GM03348 (cell line): ENCODE measurements at places on chromosomes 6 and 20.

DNA sequence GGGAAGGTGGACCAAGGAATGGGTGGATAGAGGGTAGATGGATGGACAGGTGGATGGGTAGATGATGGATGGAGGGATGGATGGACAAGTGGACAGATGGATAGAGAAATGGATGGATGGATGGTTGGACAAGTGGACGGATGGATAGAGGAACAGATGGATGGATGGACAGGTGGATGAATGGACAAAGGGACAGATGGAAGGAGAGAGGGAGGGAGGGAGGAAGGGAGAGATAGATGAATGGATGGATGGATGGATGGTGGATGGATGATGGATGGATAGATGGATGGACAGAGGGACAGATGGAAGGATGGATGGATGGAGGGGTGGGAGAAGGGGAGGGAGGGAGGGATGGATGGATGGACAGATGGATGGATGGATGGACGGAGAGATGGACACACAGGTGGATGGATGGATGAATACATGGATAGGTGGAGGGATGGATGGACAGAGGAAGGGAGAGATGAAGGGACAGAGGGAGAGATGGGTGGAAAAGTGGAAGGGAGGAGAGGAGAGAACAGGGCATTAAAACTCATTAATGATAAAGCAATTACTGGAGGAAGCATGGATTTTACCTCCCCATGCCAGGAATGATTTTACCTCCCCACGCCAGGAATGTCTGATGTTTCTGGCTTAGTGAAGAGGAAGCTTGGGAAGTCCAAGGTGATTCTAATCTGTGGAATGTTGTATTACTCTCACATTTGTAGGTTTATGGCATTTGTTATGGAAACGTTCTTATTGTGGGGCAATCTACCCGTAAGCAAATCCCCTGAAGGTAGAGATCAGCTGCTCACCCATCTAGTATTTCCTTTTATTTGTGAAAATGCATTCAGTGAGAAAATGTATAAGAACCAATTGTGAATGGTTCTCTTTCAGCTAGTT lies 383.3 kb downstream of the TAF4 start:
- DNase-seq, result no peak

GRCh38 chr6:15417811-15418210 lies 171.9 kb downstream of the JARID2 start:
- peak; percentile 17 for DNase-seq

DNA sequence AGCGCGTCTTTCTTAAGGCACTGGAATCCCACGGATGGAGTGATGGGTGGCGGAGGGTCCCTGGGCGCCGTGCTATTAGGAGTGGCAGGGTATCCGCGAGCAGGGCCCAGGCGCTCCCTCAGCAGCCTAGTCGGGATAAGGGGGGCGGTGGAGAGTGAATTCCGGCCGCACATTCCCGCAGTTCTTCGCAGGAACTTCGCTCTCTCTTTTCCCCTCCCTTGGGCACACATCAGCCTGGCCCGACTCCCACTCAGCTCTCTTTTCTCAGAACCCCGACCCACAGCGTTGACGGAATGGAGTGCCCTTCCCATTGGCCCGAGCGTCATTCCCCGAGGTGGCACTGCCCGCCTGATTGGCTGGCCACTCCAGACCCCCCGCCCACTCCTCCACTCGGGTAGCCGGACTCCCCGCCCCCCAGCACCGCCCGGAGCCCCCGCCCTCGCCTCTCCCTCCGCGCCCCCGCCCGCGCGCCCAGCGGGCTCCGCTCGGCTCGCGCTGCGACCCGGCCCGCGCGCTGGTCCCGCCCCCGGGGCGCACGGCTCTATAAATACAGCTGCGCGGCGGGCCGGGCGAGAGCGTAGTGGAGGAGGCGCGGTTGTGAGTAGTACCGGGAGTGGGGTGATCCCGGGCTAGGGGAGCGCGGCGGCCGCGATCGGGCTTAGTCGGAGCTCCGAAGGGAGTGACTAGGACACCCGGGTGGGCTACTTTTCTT lies at the start of gene ID4:
Gene ID4 (plus strand): TSS at position 572 of the 712 bp plus-strand sequence. CDS start 385 bp downstream, outside the sequence.
- DNase-seq, result peak; percentile 99

DNA sequence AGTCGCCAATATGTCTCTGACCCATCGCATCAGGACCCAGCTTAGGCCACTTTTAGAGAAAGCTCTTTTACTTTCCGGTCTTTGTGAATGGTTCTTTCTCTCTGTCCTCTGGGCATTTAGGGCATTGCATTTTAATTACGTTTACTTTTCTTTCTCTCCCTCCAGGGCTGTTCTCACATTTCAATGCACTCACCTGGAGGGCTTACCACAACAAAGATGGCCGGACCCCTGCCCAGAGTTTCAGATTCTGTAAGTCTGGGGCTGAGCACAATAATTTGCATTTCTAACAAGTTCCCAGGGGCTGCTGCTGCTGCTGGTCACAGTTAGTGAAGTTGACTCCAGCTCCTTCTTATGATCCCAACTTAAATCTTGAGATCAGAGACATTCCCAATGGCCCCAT lies 3.0 kb downstream of the ANKRD66 start:
- DNase-seq, result no peak

DNA sequence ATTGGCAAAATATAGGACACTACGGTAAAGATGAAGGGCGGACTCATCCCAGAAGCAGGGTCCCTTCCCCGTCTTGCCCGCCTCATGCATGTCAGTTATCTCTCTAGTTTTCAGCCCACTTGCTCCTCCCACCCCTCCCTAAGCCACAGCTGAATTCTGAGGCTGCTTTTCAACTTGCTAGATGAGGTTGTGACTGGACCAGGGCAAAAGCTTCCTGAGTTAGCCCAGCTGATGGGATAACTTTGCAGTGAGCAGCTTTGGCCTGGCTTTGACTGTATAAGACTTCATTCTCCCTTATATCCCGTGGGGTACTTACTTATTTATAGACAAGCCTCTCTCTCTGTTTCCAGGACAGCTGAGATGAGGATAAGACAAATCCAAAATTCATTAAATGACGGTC lies 23.2 kb downstream of the GHRH start:
- DNase-seq, result no peak

GRCh38 chr6:47117314-47117713 lies 75.2 kb upstream of the ADGRF1 start:
- no peak for DNase-seq

- DNase-seq, result peak; percentile 24
These were observed 234.9 kb downstream of the BCKDHB start for GRCh38 chr6:80341330-80341729.

DNA sequence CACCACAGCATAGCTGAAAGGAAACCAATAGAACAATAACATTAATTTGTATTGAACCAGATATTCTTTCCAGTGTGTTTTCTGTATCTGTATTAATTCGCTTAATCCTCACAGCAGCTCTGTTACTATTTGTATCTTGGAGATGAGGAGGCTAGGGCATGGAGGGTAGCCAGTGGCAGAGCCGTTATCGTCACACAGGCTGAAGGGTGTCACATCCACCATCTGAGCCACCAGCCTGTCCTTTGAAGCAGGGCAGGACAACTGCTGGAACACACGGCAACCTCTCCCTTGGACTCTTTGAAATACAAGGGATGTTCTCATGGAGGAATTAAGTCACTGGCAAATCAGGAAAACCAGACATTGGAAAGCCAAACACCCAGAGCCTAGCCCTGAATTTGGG lies 628.0 kb upstream of the CDH4 start:
- DNase-seq, result no peak

GRCh38 chr20:3804254-3804751 lies 8.2 kb downstream of the CDC25B start:
- DNase-seq, result no peak

DNA sequence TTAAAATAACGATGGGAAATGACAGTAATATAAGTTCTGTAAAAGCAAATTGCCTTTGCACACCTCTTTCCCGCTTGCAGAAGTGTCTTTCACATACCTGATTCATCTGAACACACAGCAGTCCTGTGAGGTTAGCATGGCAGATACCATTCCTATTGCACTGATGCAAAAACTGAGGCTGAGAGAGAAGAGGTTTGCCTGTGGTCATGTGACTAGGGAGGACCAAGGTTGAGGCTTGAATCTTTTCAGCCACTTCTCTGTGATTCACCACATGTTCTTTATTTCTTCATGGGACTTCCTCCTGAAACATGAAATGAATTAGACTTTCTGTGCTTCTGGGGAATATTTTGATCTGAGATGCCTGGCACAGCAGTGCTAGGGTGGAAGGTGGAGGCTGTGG lies 92.9 kb downstream of the VEGFA start:
- no peak for DNase-seq

GRCh38 chr6:44265007-44265721 lies at the start of gene NFKBIE:
TSS of gene NFKBIE (minus strand) at chr6:44265551. CDS start at chr6:44265346, 205 bp downstream.
- DNase-seq, result peak; percentile 99

DNA sequence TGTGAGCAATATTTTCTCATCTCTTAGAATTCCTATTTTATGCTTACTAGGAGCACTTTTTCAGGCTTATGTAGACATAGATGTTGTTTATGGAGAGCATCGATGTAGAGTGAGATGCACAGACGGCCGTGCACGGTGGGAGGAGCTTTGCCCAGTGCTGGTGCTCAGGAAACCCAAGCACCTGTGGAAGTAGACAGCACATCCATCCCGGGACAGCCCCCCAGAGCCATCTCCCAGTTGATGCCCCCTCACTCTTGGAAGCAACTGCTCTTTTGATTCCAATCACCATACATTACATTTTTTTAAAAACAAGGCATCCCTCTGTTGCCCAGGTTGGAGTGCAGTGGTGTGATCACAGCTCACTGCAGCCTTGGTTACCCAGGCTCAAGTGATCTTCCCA lies 143.7 kb downstream of the SMOC2 start:
- no peak for DNase-seq

- no peak for DNase-seq
These were observed 560.8 kb upstream of the IMPG1 start for GRCh38 chr6:76633259-76633658.

- no peak for DNase-seq
These were observed 494.8 kb upstream of the MAN1A1 start for GRCh38 chr6:119844387-119844786.

DNA sequence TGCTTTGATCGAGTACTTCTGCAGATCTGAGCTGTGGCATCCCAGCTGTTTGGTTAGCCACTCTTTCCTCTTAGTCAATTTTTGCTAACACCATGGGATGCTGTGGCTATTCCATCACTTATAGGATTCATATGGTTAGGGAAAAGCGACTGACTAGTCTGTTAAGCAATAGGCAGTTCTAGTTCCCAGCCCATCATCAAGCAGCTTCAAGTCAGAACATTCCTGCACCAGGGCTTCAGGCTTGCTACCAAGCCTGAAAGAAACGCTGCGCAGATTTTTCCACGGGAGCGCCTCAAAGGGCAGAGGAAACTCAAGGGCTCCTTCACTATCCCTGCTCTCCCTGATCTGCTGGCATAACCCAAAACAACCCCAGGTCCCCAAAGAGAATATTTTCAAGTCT lies 159.8 kb upstream of the SUPT3H start:
- peak; percentile 16 for DNase-seq

- DNase-seq, result peak; percentile 45
These were observed 448.7 kb upstream of the JARID2 start for GRCh38 chr6:14796974-14797762.

GRCh38 chr20:35952480-35953386 lies 1.6 kb downstream of the SCAND1 start:
- peak; percentile 17 for DNase-seq

DNA sequence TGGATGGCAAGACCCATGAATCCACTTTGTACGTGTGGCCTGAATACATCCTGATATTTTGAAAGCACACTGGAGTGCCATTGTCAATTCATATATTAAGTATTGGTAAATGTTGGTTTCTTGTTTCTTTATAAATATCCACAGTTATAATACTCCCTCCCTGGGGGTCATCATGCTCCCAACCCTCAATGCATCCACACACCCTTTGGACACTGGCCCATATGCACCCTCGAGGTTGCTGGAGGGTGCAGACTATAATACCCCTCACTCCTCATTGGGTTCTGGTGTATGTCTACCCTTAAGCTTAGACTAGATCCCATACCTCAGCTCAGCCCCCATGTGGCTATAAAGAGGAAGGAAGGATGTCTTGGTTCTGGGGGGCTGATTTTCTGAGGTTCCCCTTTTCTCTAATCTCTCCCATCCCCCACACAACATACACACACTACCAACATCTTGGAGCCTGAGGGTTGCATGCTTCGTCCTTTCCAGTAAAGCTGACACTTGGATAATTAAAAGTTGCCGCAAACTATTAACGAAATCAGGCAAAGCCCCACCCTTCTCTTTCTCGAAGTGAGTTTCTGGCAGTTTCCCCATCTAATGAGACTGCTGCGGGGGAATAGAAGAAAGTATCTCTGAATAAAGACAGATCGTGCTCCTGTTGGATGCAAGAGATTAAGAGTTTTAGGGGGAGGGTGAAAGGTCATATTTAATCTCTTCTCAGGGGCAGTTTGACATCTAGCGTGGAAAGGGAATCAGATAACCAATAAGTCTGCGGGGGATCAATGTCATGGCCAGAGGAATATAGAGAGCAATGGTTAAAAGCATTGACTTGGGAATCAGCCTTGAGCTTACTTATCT lies 7.4 kb downstream of the PIM1 start:
- DNase-seq, result no peak

GRCh38 chr20:37317316-37317715 lies 27.9 kb downstream of the MANBAL start:
- DNase-seq, result no peak

GRCh38 chr6:158207422-158207788 lies 39.3 kb downstream of the GTF2H5 start:
- no peak for DNase-seq

GRCh38 chr6:168922436-168922835 lies 331.2 kb downstream of the THBS2 start:
- DNase-seq, result no peak

GRCh38 chr6:52995913-52996645 lies 995 bp upstream of the GSTA4 start:
- no peak for DNase-seq

- no peak for DNase-seq
These were observed 7.1 kb downstream of the RRBP1 start for GRCh38 chr20:17674722-17675518.

DNA sequence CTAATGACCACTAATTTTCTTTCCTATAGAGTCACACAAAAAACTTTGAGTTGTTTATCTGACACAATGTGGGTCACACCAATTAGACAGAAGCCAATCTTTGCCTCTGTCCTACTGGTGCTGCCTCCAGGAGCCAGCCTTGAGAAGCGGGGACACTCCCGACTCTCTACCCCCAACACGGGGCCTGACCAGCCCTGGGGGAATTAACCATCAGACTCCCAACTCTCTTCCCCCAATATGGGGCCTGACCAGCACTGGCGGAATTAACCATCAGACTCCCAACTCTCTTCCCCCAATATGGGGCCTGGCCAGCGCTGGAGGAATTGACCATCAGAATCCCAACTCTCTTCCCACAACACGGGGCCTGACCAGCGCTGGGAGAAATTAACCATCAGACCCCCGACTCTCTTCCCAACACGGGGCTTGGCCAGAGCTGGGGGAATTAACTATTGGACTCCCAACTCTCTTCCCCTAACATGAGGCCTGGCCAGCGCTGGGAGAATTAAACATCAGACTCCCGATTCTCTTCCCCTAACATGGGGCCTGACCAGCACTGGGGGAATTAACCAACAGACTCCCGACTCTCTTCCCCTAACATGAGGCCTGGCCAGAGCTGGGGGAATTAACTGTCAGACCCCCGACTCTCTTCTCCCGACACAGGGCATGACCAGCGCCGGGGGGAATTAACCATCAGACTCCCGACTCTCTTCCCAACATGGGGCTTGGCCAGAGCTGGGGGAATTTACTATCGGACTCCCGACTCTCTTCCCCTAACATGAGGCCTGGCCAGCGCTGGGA lies 12.5 kb downstream of the CST7 start:
- no peak for DNase-seq

- peak; percentile 20 for DNase-seq
These were observed 18.1 kb downstream of the STXBP5 start for GRCh38 chr6:147222160-147222838.
